ENCODE measurements at places on chromosomes 1 and 21.

DNA sequence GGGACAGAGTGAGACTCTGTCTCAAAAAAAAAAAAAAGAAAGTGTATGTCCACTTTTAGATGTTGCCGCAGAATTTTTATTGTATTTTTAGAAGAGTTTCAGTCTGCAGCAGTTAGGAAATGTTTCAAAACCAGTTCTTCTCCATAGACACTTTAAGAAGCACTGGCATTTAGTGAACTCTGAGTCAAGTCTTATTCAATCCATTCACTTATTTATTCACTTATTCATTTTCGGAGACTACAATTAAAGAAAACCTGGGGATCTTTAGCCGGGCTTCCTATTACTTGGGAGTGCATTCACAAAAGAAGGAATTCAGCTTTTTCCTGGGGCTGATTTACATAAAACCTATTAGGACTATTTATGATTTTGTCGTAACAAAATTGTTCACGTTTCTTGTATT lies 12.3 kb downstream of the RCAN3 start:
- DNase-seq = no peak

DNA sequence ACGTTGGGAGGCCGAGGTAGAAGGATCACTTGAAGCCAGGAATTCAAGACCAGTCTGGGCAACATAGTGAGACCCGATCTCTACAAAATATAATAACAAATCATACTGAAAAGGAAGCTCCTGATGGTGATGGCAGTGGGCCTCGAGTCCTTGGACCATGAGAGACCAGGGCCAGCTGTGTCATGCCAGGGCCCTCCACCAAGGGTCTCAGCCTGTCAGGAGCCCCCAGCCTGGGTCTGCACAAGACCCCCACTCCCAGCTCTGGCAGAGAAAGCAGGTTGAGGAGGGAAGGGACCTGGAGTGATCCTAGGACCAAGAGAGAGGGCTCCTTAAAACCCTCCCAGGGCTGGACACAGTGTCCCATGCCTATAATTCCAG lies 6.7 kb upstream of the CTRC start:
- DNase-seq = no peak

DNA sequence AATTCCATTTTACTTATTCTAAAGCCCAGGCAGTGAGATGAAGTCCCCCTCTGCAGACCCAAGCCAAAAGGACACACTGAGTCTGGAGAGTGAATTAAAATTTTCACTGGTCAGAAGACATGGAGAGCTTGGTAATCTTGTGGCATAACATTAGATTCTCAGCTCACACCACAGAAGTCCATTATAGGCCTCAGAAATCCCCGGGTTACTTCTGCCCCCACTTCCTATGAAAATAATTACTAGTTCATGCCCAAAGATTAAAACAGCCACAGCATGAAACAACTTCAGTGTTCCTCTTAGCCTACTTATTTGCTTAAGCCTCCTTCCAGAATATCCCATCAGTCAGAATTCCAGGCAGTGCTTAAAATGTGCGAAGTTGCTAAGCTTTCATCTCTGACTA lies 123.3 kb downstream of the ZC3H11B start:
- no peak for DNase-seq

DNA sequence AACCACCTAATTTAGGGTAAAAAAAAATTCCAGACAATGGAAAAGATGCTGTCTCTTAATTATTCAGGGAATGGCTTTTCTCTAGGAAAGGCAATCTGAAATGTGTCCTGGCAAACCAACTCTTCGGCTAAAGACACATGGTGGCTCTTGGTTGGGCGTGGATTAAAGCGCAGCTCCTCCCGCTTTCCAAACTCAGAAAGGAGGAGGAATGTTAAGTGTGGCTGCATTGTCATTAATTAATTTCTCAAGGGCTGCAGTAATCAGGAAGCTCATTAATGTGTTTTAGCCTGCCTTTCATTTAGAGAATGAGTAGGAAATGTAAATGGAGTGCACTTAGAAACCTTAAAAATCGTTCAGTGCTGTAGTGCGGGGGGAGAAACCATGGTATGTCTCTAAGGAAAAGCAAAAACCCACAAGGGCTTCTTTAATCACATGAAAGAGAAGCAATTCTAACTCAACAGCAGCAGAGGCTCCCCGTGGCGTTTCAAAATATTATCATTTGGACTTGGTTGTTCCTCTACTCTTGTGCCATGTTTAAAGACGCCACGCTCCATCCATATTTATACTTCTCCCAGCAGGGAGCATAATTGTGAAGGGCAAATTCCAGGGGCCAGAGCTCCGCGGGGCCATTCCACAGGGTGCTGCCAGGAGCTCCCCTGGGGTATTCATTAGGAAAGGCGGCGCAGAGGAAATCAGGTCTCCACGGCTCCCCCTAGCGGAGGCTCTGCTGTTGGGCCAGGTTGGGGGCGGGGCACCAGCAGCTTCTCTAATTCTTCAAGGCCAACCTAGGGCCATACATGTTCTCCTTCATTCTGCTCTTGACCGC lies 91.9 kb upstream of the SSX2IP start:
- peak; percentile 53 for DNase-seq

- no peak for DNase-seq
Measured at GRCh38 chr1:224203243-224204016, 20.4 kb downstream of the DEGS1 start.

GRCh38 chr1:84402060-84402459 lies 3.8 kb downstream of the DNASE2B start:
- no peak for DNase-seq
